Keratinocyte (primary cell): ENCODE measurements at places on chromosomes 2 and 18.

GRCh38 chr2:70922235-70923234 is 13.2 kb upstream of the ATP6V1B1 start:
- no peak for DNase-seq

DNA sequence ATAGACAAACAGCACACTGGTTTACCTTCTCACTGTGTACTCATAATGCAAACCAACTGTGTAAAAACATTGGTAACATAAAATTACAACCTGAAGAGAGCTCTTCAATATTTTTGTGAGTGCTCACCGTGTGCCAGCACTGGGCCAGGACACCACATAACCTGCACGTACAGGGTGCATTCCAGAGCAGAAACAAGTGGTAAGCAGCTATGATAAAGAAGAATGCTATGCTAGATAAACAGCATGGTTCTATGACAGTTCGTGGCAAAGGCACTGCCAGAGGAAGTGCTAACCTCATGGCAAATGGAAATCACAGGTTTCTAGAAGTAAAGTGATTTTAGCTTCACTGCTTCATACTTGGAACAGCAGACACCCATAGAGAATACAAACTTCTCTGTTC is 343.5 kb downstream of the MTX2 start:
- no peak for DNase-seq

DNA sequence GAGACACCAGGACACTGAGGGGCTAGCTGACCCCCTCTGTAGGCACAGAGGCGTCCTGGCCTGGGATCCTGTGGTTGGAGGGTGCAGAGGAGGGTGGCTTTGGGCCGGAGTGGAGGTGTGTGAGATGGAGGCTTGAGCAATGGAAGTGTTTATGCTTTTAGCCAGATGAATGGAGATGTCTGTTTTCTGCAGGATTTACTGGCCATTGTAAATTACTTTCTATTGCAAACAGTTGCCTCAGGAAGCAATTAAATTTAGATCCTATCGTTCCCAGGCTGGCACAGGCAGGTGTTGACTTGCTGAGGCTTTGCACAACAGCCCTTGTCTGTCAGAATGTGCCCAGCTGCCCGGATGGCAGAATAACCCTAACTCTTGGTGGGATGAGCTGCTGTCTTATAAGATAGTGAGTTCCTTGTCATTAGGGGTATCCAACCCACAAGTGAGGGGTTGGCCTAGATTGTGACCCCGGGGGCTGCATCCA is 1.8 kb upstream of the ARID5A start:
- no peak for DNase-seq

DNA sequence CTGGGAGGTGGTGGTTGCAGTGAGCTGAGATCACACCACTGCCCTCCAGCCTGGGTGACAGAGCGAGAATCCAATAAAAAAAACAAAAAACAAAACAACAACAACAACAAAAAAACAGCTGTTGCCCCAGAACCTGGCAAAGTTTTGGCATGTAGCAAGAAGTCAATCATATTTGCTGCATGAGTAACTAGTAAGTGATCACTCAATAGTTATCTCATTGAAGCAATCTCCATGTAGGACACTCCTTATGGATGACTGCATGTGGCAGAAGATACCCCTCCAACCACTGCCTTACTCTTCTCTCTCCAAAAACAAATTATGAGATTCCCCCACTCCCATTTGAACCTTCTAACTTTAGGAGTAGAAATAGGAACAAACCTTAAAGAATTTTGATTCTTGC is 113.7 kb downstream of the TTC27 start:
- DNase-seq = no peak

- DNase-seq = no peak
Observed at GRCh38 chr2:159840616-159841015, 42.6 kb upstream of the CD302 start.
